ENCODE measurements at places on chromosomes 5 and 9. TPM values are rescaled to one million over a fixed set of nuclear protein-coding genes. Genes with fewer than 3 reads are reported as not detected.

Gene CRHBP
- total RNA-seq = 108 TPM

Gene IL7R
- total RNA-seq = 0.54 TPM

Gene MZB1
- total RNA-seq = 0.38 TPM

Gene SPATA31C1
- not detected for total RNA-seq

Gene IER5L
- total RNA-seq = 5.2 TPM

Gene PLEKHG4B
- total RNA-seq = 6.8 TPM

Data from endothelial cell (in vitro differentiated cells).